ENCODE measurements at places on chromosomes 2 and 18.

GRCh38 chr2:229273723-229274338 lies 2.7 kb upstream of the PID1 start:
- DNase-seq: peak; percentile 33

- DNase-seq: no peak
Observed at GRCh38 chr2:227153307-227153706, 10.7 kb downstream of the COL4A4 start.

- DNase-seq: peak; percentile 41
Observed at GRCh38 chr2:29921560-29921915, at the start of gene ALK. TSS of gene ALK (minus strand) at chr2:29921586. CDS start at chr2:29920659, 927 bp downstream.

DNA sequence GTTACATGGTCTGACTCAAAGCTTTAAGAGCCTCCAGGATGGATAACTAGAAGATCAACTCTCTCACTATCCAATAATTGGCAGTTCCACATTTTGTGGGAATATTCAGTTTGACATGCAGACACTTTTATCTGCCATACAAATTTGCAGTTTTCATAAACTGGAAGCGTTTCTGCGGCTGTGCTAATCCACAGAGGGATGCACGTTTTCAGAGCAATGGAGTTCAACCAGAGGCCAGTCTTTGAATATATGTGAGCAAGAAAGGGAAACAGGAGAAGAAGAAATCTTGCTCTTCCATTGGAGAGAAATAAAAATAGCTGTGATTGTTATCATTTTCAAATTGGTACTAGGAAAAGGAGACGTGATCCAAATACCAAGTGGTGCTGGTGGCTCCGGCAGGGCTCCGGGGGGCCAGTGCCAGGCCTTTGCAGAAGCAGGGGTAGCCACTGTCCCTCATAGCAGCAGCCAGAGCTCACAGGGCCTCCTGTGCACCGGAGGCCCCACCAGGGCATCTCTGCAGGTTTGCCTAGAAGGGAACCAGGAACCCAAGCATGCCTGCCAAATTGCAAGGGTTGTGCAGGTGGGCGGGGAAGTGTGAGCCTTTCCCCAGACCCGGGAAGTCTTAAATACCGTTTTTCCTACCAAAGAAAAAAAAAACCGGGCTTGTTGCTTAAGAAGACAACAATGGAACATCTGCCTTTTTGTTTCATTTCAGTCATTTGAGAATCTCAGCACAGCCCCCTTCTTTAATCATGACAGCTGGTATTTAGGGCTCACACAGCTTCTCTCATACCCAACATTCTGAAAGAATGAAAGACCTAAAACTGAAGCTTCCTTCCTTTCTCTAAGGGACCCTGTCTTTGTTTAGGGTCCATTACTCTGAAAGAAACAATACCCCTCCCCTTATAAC lies 791.1 kb upstream of the SOX11 start:
- DNase-seq: no peak

GRCh38 chr2:232196802-232197201 lies 181.7 kb upstream of the ALPP start:
- DNase-seq: no peak

GRCh38 chr2:45265336-45265735 lies 256.1 kb upstream of the SIX2 start:
- DNase-seq: no peak

DNA sequence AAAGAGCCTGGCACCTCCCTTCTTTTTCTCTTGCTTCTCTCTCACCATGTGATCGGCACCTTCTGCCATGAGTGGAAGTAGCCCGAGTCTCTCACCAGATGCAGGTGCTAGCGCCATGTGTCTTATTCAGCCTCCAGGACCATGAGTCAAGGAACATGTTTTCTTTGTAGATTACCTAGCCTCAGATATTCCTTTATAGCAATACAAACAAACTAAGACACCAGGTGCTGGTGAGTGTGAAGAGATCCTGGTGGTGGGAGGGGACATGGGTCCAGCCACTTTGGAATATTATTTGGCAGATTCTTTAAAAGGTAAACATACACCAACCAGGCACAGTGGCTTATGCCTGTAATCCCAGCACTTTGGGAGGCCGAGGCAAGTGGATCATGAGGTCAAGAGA lies 5.9 kb upstream of the USP40 start:
- no peak for DNase-seq

DNA sequence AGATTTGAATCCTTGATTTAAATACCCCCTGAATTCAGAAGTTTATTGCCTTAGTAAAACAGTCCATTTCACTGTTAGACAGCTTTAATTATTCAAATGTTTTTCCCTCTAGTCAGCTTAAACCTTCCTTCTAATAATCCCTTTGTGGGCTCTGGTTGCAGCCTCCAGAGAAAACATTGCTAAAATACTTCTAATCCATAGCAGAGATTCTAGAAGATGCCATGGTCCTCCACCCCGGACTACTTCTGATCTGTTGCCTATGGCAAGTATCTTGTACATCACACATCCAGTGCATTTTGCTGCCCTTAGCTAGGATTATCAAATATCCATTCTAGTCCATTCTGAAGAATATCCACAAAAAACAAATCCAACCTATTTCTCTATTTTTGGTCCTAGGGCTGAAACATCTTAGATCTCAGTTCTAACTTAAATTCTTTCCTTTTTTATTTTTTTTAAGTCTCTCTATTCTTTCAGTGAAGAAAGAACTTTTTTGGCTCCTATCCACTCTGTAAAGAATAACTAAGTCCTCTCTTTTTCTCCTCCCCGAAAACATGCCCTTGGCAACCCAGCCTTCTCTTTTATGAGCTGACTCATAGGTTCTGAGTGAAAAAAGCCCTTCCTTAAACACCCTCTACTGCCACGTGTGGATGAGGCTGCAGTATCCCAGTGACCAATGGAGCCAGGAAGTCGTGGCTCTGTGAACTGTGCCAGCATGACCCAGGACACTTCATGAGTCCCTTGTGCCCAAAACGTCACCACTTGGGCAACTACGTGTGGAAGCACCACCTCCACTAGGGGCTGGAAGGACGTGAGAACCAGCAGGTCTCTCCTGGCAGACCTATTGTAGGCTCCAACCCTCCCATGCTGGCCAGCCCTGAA lies 349.8 kb downstream of the TNS1 start:
- no peak for DNase-seq

DNA sequence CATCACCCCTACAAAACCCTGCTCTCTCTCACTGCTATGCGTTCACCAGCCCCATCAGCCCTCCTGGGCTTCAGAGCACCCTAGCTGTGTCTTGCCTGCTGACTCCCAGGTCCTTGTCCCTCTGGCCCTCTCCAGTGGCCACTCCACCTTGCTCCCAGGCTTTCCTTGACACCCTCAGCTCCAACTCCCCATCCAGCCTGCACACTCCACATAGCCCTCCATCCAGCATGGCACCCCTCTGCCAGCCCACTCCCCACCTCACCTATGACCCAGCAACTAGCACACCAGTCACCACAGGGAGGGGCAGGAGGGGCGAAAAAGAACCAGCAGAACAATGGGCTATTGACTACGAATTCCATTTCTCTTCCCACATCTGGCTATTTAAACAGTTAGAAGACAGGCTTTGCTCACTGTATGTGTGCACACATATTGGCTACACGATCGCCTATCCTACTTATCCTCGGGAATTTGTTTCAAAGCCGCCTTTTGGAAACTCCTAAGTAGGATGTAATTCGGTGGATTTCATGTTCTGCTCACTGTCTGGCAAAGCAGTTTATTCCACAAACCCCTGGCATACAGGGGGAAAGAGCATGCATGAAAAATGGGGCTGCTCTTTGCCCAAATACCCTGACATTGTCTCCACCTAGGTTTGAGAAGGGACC lies 195.3 kb downstream of the SMAD2 start:
- no peak for DNase-seq

DNA sequence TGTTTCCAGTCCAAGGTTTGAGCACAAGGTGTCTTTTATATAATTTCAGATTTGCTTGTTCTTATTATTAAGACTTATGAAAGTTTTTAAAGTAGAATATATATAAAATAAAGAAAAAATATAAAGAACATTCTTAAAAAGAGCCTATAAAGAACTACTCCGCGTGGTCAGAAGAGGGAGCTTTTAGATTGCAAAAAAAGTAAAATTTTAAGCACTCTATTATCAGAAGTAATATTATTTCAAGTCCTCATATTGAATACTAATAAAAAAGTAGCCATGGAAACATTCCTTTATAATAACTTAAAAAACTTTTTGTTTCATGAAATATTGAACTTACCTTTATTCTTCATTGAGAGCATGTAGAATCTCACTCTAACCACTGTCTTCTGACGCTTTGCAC lies 51.4 kb downstream of the LINC00305 start:
- DNase-seq: no peak

GRCh38 chr2:156526950-156527636 lies 90.9 kb downstream of the GPD2 start:
- DNase-seq: peak; percentile 7

GRCh38 chr2:143429932-143430679 lies 300.9 kb downstream of the ARHGAP15 start:
- DNase-seq: no peak

DNA sequence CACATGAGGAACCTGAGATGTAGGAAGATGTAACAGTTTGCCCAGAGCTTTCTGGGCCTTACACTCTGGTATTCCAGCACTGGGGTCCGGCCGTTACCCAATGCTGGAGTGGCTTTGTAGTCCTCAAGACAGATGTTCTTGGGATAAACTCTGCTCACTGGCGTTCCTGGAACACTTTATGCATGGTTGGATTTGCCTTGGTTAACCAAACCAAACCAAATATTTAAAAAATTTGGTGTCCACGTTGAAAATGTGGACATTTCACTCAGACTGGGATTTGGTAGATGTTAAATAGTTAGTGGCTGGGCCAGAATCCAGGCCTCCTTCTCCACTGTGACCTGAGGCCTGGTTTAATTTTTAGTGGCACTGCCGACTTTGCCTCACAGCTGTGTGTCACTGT lies 81.5 kb downstream of the ACOXL start:
- no peak for DNase-seq

- DNase-seq: no peak
Observed at GRCh38 chr2:205850611-205851010, 168.3 kb downstream of the NRP2 start.

- no peak for DNase-seq
Observed at GRCh38 chr2:72292433-72292832, 144.8 kb upstream of the CYP26B1 start.

- DNase-seq: no peak
Observed at GRCh38 chr2:194095359-194095758, 1561.7 kb upstream of the SLC39A10 start.

DNA sequence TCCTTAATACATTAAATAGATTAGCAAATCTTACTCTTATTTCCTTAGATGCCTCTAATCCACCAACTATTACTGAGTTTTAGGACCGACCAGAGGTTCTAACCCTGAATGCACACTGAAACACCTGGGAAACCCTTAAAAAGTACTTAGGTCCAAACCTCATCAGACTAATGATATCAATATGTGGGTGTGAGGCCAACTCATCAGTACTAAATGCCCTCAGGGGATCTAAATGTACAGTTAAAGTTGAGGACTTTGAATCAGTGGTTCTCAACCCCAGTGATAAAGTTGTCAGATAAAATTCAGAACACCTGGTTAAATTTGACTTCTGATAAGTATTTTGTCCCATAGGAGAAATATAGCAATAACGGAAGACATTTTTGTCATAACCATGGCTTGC lies 20.9 kb downstream of the MMADHC start:
- DNase-seq: no peak

- DNase-seq: no peak
Observed at GRCh38 chr2:69652206-69652605, 8.7 kb upstream of the AAK1 start.

DNA sequence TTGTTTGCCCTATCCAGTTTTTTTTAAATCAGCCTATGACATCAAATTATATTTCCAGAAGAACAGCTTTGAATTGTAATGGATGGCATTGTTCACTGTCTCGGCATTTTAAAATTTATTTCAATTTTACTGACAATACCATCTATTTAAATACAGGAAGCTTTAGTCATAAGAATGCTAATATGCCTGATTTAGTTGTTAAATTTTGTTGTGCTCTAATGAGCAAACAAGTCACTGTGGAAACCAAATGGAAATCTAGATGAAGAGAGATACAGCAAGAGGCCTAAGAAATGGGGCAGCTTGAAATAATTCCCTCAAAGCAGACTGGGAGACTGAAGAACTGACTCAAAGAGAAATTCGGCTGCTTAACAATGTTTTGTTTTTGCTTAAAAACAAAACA lies 76.8 kb downstream of the OSBPL6 start:
- no peak for DNase-seq

DNA sequence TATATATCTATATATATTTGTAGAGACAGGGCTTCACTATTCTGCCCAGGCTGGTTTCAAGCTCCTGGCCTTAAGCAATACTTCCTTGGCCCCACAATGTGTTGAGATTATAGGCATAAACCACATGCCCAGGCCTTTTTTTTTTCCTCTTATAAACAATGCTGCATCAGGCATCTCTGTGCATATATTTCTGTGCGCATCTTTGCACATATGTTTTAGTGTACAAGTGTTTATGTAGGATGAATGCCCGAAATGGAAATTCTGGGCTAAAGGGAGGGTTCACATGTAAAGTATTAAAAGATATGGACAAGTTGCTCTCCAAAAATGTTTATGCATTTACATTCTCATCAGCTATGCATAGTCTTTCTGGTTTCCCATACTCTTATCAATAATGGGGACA lies 183.2 kb upstream of the SPRED2 start:
- no peak for DNase-seq

Measured in GM19239 (cell line).